ENCODE measurements at places on chromosomes 1 and 21.
A peak's percentile ranks its signal among the peaks of the same experiment; 100 is the strongest.

DNA sequence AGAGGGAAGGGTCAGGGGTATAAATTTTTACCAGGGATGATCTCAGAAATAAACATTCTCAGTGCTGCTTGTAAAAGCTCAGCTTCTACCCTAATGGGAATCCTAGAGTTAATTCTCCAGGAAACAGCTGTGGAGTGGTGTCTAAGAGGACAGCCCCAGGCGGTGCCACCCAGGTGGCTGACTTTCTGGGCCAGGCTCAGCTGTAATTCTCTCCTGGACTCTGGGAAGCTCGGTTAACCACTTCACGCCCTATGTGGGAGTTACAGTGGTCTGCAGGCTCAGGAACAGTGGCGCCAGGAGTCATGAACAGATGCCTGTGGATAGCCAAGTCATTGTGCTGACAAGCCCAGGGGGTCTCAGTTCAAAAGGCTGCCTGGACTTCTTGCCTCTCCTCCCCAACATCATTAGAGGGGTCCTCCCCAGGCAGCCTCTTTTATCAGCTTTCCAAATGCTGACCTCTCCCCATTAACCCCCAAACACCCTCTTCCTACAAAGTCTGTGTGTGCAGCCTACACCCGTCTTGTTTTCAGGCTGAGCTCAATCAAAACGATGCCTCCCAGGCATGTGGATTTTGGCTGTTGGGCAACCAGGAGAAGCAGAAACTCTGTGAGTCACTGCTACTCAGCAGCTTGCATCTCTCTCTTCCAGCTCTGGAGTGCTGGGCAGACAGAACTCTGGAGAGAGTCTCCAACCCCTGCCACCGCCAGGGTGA is 1.2 kb downstream of the HHIPL2 start:
- peak; percentile 83 for DNase-seq

DNA sequence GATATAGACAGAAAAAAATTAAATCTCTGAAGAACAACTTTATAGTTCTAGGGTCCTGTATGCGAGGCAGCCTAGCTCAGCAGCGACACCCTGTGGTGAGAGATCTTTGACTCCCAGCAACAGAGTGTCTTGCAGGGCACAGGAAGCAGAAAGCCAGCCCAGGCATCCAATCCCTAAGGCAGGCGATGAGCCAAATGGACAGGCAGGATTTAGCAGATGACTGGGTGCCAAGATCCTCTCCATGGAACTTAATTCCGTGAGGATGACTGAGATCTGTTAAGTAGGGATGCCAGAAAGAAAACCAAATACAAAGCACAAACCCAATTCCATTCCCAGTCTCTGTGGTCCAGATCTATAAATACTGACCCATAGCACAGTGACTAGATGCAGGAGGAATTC is 38.8 kb downstream of the HLCS start:
- DNase-seq, result peak; percentile 96

DNA sequence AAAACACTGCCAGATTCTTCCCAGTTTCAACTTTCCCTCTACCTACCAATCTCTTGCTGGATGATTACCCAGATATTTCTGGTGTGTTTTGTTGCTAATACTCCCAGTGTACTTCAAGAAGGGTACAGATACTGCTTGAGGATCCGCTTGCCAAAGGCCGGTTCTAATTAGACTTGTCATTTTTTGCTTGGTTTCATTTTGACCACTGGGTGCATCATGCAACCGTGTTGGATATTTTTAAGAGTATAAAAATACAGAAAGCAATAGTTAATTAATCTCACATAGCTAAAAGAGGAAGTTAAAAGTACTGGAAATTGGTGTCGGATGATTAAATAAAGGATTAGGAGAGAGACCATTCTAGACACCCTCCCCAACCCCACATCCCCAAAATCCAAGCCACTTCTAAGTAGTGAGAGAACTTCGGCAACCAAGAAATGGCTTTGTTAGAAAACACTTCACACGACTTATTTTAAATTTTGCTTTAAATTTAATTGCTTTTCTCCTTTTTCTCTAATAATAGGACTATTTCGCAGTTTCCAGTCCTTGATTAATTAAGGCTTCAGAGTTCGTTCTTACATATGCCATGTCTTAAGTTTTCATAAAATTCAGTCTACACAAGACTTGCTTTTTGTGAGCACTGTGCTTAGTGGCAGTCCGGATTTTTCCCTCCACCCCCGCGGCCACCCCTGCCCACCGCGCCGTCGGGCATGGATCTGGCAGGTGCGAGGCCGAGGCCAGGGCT is 2.5 kb upstream of the CDKN2C start:
- no peak for DNase-seq

- peak; percentile 85 for DNase-seq
These were observed 20.4 kb downstream of the AGRN start for GRCh38 chr1:1040004-1040991.

GRCh38 chr1:246067432-246068216 is 439.5 kb downstream of the SMYD3 start:
- peak; percentile 87 for DNase-seq

DNA sequence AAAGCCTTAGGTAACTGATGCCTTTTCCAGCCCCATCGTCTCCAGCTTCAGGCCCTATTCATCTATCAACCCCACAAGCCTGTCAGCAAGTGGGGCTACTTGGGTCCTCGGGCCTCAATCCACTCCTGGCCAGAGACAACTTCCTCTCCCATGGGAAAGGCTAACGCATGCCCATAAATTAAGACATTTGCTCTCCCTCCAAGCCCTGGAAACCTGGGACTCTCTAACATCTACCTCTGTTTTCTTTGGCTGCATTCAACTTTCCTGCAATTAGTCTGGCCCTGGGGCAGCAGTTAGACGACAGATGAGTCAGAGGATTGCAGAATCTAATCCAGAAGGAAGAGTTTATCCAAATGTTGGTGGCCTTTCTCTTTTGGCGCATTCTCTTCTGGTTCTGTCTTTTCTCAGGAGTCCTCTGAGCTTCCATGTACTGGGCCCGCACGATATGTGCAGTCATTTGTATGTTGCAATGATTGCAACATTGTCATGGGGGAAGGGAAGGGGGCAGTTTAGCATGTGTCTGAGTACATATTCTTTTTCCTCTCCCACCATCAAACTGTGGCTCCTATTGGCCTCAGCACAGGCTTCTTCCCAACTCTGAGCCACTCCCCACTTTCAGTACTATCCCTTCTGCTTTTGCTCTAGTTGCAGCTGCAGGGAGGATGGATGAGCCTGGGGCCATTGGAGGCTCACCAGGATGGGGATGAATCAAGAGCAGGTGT is 54.4 kb downstream of the NAV1 start:
- DNase-seq, result peak; percentile 100

DNA sequence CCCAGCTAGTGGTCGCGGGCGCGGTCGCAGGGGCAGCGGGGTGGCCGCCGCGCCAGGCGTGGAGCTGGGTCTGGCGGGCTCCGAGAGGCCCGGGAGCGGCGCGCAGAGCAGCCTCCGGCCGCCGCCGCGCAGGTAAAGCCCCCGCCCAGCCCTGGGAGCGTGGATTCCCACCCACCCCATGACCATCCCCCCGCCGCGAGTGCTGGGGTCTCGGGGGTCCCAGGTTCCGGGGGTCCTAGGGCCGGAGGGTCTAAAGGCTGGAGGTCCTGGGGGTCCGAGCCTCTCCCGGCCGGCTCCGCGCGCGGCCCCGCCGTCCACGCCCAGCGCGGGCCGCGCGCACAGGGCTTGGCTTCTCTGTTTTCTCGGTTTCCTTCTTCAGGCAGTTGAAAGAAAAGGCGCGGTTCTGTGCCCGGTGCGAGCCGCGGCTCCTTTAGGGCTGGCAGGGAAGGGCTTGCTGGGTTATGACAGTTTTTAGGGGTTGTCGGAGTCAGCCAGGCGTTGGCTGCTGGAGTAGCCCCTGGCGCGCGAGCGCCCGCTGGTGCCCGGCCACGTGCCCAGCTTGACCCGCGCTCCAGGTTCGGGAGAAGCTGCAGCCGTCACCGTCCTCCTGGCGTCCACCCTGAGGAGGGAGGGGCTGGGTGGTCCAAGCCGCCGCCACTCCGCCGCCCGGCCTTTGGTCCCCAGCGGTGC is 359 bp downstream of the LRRC3 start:
- DNase-seq, result peak; percentile 18

DNA sequence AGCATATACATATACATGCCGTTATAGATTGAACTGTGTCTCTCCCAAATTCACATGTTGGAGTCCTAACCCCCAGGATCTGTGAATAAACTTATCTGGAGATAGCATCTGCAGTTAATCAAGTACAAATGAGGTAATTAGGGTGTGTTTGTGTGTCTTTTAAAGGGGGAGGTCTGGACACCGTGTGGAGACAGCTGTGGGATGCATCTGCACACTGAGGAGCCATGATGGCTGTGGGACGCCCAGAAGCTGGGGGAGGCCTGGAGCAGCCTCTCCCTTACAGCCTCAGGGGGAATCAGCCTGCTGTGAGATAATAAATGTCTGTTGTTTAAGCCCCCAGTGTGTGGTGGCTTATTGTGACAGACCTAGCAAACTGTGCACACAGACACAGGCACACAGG is 51.8 kb upstream of the COL18A1 start:
- DNase-seq, result no peak

All from fibroblast of upper back skin (primary cell).